ENCODE measurements at places on chromosomes 3 and 15. TPM values are rescaled to one million over a fixed set of nuclear protein-coding genes. Genes with fewer than 3 reads are reported as not detected.

- peak; percentile 67 for DNase-seq
Observed at GRCh38 chr15:89442671-89443307, 53.6 kb downstream of the RHCG start.

- no peak for DNase-seq
Observed at GRCh38 chr15:62104846-62105245, 38.1 kb downstream of the C2CD4A start.

DNA sequence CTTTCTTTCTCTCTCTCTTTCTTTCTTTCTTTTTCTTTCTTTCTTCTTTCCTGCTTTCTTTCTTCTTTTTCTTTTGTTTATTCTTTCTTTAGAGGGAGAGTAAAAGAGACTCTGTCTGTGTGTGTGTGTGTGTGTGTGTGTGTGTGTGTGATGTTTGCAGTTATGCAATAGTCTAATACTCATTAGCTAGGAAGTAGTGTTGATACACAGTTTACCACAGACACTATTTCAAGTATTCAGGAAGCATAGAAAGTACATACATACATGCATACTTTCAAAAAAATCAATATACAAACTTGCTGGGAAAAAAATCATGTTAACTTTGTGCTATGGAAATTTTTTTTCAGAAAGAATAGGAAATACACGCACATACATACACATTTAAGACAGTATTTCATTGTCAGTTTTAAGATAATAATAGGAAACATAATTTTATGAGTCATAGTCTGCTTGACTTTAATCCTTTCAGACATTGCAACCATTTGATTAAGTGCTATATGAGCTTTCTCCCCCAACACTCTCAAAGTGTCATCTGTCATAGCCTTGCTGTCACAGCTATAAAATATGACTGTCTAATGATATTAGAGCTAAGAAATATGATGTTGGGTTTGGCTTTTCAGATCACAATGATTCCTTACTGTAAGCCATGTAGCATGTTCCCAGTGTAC is 74.9 kb upstream of the EPHA3 start:
- DNase-seq: no peak

GRCh38 chr3:152300029-152300731 is 31.5 kb downstream of the MBNL1 start:
- DNase-seq: no peak

Gene CHST2
- total RNA-seq: 1.2 TPM

Gene DPPA4
- 1.8 TPM for total RNA-seq

GRCh38 chr15:82585072-82585471 is 44.8 kb upstream of the RPS17 start:
- no peak for DNase-seq

Data from left lobe of liver (tissue), 2 donors.